Posterior cingulate gyrus (tissue), 11 donors: ENCODE measurements at places on chromosomes 5 and 9.

DNA sequence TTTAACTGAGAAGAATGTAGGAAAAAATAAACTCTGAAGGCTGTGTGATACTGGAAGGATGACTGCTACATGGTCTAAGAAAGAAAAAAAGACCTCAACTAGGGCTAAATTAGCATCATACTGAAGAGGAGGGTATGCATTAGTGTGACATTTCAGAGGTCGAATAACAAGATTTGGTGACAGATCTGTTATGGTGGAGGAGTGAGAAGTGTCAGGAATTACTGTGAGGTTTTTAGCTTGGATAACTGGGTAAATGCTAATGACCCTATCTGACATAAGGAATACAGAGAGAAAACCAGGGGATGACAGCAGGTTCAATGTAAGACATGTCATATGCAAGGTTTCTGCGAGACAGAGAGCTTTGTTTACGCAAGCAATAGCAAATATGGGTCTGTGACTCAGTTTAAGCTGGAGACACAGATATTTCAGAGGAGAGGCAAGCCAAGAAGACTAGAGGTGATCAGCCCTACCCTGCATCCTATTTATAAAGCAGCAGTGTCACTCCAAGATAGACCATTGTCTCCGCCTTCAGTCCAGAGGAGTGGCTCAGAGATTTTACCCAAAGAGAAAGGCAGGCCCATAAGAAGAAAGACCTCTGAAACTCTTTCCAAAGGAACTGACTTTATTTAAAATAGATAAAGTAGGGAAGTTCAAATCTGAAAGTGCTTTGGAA, 44.3 kb downstream of the FBN2 start:
- DNase-seq, result no peak

DNA sequence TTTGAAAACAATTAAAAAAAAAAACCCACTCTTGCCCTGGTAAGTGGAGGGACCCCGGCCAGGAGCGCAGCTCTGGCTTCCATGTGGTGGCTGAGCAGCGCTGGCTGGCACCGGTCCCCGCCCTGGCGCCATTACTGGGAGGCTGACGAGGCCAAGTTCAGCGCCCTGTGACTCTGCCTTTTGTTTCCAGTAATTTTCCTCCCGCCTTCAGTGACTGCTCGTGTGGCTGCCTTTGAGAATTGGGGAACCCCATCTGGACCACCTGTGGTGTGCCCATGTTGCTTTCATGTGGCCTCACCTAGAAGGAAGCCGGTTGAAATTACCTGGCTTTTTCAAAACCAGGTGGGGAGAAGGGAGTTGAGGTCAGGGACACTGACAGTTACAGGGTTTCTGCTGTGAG, 136.1 kb downstream of the GAPVD1 start:
- peak; percentile 26 for DNase-seq

GRCh38 chr9:115367780-115368525, 250.0 kb upstream of the TNC start:
- no peak for DNase-seq

DNA sequence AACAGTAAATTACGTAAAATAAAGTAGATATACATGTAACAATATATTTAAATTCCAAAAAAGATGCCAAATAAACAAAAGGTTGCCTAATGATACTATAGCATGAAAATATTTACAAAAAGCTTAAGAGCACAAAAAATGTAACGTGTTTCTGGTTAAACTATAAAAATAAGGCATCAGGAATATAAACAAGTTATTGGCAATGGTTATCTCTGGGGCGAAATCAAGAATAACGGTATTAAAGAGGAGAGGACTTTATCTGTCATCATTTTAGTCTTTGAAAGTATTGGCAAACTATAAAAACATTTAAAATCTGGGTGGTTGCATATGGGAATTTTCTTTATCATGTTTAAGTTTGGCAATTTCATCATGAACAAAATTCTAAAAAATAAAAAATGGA, 1599.2 kb downstream of the MAT2B start:
- DNase-seq, result no peak

GRCh38 chr5:55535199-55535905, 588 bp upstream of the PLPP1 start:
- no peak for DNase-seq

GRCh38 chr5:36683821-36684434, 77.5 kb downstream of the SLC1A3 start:
- peak; percentile 86 for DNase-seq

DNA sequence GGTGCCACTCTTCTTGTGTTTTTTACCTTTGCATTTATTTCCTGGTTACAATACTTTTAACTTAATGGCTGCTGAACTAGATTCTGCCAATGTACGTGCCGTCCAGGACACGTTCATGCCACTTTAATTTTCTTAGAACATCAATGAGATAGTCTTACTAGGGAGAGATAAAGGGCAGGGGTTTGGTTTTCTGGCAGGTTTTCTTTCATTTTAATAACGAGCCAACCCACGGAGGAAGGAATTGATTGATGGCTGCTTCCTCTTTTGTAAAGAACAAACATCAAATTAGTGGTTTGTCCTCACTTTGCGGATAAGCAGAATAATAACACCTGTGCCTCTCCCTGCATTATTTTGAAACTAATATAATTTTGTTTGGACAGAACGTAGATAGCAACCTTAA, 135.7 kb downstream of the DOCK8 start:
- no peak for DNase-seq

GRCh38 chr5:56480705-56481427, 247.7 kb upstream of the ANKRD55 start:
- DNase-seq, result peak; percentile 69

- DNase-seq, result no peak
Measured at GRCh38 chr9:2870340-2870739, 26.4 kb upstream of the PUM3 start.

DNA sequence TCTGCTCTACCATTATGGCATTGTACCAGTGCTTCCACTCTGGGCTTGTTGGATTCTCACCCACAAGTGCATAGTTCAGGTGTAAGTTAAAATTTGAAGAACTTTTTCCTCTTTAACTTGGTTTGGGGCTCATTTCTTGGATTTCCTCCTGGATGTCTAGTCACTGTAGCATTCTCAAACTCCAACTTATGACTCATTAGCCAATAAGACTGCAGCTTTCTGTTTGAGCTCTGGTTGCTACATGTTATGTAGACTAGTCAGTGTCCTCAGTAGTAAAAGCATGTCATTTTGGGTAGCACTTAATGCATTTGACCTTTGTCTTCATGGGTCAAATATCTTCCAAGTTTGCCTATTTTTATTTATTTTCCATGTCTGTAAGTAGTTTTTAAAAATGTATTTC, 790.8 kb downstream of the BRINP1 start:
- no peak for DNase-seq

GRCh38 chr5:149735066-149735465, 5.0 kb downstream of the PPARGC1B start:
- DNase-seq, result no peak

- no peak for DNase-seq
Measured at GRCh38 chr5:178851951-178852350, 7.8 kb upstream of the ZNF354B start.

DNA sequence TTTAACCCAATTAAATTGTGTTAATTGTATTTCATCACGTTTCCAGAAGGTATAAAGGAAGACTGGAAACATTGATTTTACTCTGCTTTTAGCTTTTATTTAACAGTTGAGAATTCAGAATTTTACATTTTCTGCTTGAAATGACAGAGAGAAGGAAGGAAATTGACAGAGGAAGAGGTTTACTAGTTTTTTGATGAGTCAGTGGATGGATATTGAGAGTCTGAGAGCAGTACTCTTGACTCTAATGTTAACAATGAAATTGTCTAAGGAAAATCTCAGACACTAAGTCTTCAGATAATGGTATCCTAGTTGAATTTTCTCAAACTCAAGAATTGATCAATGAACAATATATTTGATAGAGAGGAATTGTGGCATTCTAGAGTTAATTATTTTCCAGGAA, 60.6 kb downstream of the IPO11 start:
- DNase-seq, result no peak

- DNase-seq, result no peak
Measured at GRCh38 chr5:123483446-123484077, 28.4 kb upstream of the CSNK1G3 start.

GRCh38 chr9:20030221-20030620, 241.4 kb upstream of the SLC24A2 start:
- no peak for DNase-seq

GRCh38 chr9:36148311-36149051, 11.9 kb downstream of the GLIPR2 start:
- DNase-seq, result peak; percentile 97

GRCh38 chr9:111412280-111412679, 71.9 kb downstream of the ECPAS start:
- DNase-seq, result peak; percentile 74
